ENCODE measurements at places on chromosomes 3 and 15.

DNA sequence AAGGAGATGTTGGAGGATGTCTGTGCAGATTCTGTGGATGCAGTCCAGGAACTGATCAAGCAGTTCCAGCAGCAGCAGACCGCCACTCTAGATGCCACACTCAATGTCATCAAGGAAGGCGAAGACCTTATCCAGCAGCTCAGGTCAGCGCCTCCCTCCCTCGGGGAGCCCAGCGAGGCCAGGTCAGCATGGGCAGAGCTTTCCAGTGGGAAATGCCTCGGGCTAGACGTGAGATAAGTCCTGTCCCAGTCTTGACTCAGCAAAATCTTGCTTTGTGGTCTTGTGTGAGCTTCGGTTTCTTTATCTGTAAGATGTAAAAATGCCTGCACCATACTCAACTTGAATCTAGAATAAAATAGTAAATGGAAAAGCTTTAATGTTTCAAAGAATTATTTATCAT is 335.1 kb upstream of the UMPS start:
- no peak for DNase-seq

DNA sequence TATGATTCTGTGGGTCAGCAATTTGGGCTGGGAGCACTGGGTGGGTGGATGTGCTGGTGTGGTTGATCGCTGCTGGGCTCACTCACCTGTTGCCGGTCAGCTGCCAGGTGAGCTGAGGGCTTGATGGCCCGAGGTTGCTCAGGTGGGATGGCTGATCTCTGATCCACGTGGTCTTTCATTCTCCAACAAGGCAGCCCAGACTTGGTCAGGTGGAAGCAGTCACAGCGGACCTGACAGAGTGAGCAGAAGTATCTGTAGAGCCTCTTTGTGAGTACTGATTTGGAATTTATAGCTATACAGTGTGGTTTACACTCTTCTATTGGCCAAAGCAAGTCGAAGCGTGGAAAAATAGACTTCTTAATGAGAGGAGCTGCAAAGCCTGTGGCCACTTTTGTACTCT is 97.2 kb upstream of the ADAMTSL3 start:
- DNase-seq = no peak

GRCh38 chr3:179164857-179165256 is 16.7 kb downstream of the PIK3CA start:
- no peak for DNase-seq

GRCh38 chr3:11807686-11808085 is 39.0 kb downstream of the TAMM41 start:
- no peak for DNase-seq
